GM19239 (cell line): ENCODE measurements at places on chromosomes 16 and 17.

DNA sequence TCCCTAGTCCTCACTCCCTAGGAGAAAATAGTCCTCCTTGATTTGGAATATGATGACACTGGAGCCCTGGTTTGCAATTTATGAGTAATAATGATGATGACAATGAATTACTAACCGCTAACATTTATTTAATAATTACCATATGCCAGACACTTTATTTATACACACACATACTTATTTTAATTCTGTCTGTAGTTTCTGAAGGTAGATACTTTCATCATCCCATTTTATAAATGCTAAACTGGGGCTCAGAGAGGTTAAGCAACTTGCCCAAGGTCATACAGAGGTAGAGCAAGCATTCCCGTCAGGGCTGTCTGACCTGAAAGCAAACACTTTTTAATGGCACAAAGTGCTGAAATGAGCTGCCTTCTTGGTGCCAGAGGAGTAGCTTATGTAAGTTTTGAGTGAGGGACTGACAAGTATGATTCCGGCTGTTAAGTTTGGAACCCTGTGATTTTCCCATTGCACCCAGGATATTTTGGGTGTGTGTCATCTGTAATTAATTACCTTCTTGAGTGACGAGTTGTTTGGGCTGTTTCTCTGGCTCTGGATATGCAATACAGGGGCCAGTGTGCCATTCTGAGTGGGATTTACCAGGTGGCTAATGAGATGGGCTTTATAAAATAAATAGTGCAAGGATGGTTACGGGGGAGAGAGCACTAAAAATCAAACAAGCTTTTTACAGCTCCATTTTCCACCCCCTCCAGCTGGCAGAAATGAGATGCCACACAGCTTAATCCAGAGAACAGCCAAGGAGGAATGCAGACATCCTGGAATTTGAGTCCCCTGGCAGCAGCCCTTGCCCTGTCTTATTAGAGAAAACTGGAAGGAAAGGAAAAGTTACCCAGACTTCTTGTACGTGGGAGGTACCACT lies 211.8 kb downstream of the SNX29 start:
- no peak for DNase-seq

GRCh38 chr17:48520631-48521079 lies 10.2 kb downstream of the HOXB1 start:
- DNase-seq, result no peak

- DNase-seq, result no peak
Observed at GRCh38 chr17:39618956-39619785, 7.6 kb upstream of the PPP1R1B start.

GRCh38 chr17:31068291-31068690 lies 26.5 kb upstream of the NF1 start:
- DNase-seq, result peak; percentile 19

DNA sequence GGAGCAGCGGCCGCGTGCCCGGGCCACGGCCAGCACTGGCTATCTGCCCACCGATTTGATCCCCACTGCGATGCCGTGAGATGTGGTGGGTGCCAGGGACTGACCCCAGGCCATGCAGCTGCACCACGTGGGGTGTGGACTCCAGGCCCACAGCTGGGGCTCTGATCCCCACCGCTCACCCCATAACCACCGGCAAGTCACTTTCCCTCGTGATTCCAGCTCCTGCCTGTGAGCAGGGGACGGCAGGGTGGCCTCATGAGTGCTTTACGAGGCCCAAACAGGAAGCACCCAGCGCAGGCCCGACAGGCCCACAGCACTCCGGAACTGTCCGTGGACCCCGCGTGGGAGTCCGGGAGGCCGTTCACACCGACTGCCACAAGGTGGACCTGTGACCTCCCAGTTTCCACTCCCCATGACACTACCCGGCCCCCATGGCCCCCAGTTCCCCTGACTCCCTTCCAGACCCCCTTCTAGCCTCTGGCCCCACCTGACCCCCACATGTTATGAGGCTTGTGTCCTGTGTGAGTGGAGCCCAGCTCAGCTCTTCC lies 616 bp downstream of the PTX4 start:
- no peak for DNase-seq

- no peak for DNase-seq
Observed at GRCh38 chr17:28938552-28938951, 12.8 kb downstream of the PHF12 start.

DNA sequence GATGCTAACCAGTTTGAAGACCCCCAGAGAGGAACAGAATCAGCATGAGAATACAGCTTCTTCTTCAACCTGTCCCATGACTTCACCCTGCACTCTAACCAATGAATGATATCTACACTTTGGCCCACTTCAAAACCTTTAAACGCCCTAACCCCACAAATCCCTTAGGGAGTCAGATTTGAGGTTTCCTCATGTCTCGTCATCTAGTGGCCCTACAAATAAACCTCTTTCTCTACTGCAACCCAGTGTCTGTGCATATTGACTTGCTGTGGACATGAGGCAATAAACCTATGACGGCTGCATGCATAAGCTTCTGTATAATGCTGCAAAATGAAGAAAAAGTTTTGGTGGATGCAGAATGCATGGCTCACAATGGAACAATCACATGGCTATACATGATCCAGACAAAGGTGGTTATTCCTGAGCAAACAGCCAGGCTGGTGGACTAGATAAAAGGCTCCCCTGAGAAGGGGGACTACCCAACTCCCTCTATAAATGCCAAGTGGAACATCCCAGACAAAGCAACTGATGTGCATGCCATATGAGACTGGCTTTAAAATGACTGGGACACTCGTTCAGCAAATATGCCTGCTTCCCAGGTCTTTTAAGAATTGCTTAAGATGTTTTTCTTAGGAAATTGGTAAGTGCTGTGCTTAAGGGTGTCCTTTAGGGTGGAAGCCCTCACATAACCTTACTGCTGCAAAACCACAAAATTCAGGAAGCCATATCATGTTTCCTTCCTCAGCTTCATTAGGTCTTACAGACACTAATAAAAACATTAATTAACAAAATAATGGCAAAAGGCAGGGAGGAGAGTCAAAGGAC lies 12.2 kb downstream of the N4BP1 start:
- DNase-seq, result no peak

DNA sequence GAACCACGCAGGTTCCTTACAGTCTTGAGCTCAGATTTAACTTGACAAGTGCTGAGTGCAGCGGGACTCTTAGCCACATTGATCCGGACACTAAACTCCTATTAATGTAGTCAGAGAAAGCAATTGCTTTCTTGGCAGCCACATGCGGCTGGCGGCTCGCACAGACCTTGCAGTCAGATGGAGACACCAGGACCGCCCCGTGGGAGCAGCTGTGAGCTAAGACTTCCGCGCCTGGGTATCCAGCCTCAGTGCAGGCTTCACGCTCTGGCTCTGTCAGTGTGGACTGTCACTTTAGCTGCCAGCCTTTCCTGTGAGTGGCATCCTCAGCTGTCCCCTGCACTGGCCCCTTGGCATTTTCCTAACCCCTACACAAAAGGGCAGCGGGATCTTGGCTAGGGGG lies 80.9 kb upstream of the NLRP1 start:
- no peak for DNase-seq

DNA sequence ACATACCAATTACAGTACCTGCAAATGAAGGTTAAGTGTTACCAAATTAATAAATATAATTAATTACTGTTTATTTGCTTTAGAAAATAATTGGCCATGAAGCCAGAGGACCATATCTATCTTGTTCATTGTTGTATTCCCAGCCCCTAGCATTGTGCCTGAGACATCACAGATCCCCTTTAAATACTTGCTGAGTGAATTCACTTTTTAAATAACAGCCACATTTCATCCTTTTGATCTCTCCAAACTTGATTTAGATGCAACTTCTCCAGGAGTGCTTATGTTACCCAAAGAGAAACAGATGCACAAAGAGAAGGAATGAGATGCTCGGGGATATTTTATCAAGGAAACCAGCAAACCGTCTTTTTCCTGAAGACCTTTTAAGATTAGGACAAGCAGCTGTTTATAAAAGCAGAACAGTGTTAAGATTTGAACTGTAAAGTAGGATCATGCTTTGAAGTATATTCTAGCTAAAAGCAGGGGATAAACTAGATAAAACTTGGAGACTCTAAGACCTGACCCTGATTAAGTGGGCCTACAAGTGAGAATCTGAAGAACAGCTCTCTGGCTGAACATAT lies 66.3 kb downstream of the CHD9 start:
- DNase-seq, result no peak

GRCh38 chr17:58032691-58033415 lies 25.8 kb upstream of the SRSF1 start:
- DNase-seq, result no peak

GRCh38 chr16:30902029-30902972 lies 5.9 kb downstream of the CTF1 start:
- peak; percentile 88 for DNase-seq

DNA sequence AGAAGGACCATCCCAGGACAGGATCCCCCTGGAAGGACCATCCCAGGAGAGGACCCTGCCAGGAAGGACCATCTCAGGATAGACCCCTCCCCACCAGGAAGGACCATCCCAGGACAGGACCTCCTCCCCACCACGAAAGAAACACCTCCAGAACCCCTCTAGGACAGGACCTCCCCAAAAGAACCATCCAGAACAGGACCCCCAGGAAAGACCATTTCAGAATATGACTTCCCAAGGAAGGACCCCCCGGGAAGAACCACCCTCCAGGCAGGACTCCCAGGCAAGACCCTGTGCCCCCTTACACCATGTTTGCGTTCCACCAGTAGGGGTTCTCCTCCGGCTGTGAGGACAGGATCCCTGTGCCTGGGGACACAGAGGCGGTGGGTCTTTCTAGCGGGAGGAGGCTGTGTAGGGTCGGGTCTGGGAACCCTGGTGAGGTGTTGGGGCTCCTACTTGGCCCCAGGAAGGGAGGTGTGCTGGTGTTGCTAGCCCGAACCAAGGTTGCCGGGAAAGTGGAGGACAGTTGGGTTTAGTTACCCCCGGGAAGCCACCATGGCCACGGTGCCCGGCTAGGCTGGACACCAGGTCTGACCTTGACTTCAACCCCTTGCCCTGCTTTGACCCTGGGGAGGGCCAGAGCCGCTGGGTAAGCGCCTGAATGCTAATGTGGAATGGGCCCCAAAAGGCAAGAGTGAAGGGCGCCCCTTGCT lies 2.2 kb downstream of the NOTUM start:
- DNase-seq, result no peak

DNA sequence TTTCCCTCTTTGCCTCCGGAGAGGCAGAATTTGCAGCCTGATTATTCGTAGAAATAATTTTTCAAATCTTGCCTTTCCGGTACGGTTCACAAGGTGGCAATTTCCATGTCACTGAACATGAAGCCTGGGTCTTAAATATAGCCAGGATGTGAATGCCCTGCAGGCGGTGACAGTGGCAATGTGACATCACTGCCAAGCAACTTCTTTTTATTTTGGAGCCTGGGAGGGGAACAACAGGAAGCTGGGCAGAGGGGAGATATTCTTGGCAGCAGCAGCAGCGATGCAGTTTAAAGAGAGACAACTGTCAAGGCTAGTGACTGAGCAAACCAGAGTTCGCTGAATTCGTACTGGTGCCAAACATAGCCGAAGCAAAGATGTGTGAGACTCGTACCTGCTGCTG lies 171.1 kb downstream of the SNX29 start:
- DNase-seq, result no peak

DNA sequence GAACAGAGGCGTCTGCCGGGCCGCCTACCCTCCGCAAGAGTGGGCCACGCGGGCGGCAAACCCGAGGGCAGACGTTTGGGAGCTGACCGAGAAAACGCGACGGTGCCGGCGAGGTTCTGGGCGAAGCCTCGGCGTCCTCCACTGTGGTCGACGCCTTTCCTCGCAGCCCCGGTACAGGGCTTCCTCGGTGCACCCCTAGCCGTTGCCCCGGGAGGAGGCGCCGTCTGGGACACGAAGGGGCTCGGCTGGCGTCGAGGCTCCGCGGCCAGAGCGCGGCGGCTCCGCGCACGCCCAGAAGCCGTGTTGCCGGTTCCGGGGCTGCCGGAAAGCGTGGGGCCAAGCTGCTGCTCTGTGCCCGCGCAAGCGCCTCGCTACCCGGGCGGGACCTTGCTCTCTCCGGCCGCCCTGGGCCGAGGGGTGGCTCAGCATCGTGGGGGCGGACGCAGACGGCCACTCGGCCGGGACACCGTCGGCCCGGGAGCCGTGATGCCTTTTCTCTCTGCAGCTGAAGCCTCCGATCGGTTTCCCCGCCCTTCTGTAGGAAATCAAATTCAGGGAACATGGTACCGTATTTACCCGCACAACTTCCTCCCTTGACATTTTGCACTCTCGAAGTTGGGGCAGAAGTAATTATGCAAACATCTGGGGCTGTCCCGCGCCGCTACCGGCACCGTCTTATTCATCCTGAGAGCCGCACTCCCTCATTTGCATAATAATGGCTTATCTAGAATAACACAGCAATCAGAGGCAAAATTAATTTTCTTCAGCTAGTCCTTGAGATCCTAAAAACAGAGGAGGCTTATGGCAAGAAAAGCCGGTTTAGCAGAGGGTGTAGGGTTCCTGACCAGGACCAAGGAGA lies 7.3 kb upstream of the CBX8 start:
- DNase-seq, result no peak

GRCh38 chr16:72246423-72246822 lies 74.5 kb upstream of the PMFBP1 start:
- peak; percentile 7 for DNase-seq

DNA sequence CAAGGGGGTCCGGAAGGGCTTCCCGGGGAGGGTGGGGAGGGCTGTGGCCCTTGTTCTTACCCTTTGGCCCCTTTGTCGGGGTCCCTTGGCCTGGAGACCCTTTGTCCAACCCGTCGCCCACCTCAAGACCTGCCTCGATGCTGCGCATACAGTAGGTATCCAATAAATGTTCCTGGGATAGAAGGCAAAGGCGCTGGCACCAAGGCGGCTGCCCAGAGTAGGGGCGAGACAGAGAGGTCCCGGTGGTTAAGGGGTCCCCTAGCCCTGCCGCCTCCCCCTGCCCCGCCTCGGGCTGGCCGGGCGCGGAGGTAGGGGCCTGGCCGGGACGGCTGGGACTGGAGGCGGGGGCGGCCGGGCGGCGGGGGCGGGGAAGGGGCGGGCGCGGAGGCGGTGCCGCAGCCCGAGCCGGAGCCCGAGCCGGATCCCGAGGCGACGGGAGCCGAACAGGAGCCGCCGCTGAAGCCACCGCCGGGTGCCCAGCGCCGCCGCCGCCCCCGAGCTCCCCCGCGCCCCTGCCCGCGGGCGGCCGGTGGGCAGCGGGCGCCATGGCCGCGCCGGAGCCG lies at the start of gene NHERF2:
Gene NHERF2 (plus strand): TSS at position 442 of the 563 bp plus-strand sequence. CDS start 104 bp downstream, at position 546.
- DNase-seq, result no peak

- DNase-seq, result no peak
Observed at GRCh38 chr17:71224824-71225575, 895.8 kb upstream of the SOX9 start.

DNA sequence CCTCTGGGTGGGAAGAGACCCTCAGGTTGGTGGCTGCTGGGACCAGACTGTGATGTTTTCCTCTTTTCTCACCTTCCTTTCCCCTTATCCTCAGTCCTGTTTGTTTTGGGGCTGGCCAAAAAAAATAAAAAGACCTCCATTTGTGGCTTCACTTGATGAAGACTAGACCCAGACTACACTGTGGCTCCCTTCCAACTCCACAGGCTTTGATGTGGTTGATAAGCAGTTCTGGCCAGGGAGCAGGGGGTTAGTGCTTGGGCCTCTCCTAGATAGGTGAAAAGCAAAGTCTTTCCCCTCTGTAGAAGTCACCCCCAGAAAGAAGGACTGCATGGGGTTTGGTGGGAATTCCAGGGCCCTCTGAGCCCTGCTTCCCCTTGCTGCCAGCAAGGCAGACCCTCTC lies 11.2 kb upstream of the ADAM11 start:
- DNase-seq, result no peak

GRCh38 chr16:30006095-30006473 lies 4.7 kb downstream of the DOC2A start:
- DNase-seq, result no peak
